ENCODE measurements at places on chromosomes 12 and 14.

DNA sequence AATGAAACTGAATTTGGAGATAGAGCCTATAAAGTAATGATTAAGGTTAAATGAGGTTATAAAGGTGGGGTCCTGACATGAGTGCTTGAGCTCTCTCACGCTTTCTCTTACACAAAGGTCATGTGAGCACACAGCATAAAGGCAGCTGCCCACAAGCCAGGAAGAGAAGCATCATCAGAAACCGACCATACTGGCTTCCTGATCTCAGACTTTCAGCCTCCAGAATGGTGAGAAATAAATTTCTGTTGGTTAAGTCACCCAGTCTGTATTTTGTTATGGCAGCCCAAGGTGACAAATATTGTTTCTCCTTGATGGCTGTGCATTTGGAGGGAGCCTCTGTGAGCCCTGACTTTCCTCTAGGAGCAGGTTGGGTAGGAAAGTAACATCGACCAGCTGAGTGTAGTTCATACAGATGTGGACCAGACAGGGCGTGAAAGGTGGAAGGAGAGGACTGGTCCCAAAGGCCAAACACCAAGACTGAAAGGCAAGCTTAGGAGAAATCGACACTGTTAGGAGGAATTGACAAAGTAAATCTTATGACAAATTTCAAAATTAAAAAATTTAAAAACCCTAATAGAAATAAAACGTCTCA, 97.6 kb upstream of the SLC38A2 start:
- no peak for DNase-seq

GRCh38 chr12:121264951-121265515, 31.5 kb downstream of the CAMKK2 start:
- DNase-seq = no peak

- DNase-seq = no peak
These were observed 1.3 kb downstream of the RITA1 start for GRCh38 chr12:113186666-113187325.

DNA sequence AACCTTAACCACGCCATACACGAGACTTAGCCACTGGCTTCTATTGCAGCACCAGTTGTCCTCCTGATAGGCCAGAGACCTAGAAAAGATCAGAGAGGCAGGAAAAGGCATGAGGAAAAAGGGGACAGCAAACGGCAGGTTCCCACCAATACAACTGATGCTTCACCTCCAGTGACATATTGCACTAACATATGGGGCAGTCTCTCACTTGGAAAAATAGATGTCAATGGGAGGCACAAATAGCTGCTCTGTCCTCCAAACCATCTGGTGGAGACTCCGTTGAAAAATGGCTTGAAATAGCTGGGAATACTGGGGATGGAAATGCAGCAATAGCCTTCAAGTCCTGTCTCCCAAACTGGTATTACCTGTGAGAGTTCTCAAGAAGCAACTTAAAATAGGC, 20.3 kb downstream of the SLC8A3 start:
- DNase-seq = no peak

DNA sequence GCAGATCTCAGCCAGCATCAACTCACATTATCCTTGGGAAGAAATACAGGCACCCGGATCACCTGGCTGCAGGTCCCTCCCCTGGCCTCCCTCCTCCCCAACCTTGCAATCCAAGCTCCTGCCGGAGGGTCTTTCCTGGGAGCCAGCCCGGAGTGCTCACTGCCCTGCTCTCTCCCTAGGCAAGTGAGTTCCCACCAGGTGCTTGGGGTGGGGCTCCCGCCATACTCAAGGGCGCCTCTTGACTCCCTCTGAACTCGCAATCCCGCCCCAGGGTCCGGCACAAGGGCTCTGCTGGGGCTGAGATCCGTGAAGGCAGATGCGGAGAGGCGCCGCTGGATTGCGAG, 1.2 kb upstream of the CEP170B start:
- no peak for DNase-seq

DNA sequence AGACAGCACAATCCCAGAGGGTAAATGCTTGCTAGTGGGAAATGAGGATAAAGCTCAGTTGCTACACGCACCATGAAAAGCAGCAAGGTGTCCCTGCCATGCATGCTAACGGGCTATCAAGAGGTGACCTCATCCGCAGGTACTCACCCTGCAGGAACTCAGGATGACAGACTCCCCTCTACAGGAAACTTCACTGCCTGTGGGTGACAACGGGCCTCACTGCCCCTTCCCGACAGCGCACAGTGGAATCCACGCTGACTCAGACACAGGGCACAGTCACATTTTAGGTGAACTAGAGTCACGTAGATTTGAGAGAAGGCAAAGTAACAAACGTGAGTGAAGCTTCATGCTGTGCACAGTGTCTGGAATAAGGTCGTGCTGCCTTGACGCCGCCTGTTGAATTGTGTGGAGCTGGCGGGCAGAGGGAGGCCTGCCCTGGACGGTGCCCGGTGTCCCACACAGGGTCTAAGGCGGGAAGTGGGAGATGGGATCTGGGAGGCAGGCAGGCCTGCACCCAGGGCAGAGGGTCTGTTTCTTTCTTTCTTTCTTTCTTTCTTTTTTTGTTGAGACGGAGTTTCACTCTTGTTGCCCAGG, 331.8 kb downstream of the TMEM132D start:
- DNase-seq = no peak

DNA sequence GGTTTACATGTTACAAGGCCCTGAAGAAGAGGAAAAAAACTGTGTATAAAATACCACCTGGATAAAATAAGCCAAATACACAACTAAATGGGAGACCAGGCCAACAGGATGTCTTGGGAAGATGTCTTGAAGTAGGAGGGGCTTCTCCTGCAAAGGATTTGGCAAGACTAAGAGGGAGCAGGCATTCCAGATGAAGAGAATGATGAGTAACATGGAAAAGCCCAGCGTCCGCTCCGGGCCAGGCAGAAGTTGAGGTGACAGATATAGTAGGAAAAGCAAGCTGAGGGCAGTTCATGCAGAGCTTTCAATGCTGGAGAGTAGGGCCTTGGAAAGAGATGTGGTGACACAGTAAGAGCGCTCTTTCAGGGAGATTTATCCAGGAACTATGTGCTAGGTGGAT, 16.1 kb upstream of the EIF4B start:
- no peak for DNase-seq

DNA sequence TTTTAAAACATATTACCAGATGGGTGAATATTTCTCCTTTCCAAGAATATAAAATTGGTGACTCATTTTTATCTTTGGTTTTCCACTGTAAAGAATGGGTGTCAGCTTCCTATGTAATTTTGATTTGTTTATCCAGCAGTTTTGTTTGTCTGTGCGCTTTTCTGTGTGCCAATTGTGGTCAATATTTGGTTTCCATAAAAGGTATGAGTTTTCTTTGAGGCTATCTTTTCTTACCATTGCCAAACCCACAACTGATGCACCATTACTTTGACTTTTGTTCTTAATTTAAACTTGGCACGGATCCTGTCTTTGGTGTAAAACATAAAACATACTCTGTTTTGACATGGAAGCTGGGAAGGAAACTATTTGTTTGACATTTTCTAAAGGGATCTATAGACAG, 78.8 kb upstream of the NAV3 start:
- DNase-seq = no peak

GRCh38 chr14:77556946-77557345, 58.3 kb upstream of the ISM2 start:
- DNase-seq = no peak

DNA sequence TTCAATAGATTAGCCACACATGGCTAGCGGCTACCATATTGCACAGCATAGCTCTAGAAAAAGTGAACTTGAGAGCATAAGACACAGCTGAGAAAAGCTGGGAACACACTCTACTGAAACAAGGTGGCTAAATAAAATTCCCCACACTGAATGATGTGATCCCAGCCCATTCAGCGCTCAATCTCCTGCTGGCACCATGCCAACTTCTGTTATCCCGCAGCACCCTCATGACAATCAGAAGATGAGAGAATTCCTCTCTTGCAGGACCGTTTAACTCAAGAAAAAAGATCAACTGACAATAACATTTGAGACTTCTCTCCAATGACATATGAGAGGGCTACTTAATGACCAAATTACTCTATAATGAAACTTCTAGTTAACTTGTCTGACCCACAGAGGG, 115.4 kb downstream of the ADAMTS20 start:
- no peak for DNase-seq

DNA sequence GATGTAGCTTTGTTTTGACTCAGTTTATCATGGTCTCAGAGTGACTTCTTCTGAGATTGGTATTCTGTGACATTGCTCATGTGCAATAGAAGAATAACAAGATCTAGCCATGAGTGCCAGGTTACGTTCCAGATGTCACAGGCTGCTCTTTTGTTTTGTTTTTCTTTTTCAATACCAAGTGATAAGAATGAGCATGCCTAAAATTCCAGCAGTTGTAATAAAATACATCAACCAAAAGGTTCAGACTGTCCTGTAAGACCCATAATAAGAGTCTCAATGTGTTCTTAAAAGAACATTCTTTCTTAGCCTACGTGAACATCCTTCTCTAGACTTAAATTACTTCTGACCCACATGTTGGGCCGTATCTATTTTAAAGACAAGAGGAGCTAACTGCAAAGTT, 669.2 kb downstream of the DIO2 start:
- no peak for DNase-seq

DNA sequence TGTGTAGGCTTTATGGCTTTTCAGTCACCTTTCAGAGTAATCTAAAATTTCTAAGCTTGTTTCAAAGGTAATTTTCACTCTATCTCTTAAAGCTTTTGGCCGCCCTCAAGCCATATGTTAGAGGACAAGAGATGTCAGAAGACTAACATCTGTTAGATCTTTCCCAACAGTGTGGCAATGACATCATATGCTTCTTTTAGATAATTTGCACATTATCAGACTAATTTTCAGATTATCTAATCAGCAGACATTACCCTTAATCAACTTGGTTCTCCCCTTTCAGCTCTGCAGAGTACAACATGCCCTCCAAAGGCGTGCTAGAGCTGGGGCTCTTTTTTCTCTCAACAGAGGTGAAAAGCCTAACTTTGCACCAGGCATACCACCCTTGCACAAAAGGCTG, 207.1 kb downstream of the DPF3 start:
- DNase-seq = no peak

- no peak for DNase-seq
These were observed 84.5 kb downstream of the GPR65 start for GRCh38 chr14:88089445-88089844.

DNA sequence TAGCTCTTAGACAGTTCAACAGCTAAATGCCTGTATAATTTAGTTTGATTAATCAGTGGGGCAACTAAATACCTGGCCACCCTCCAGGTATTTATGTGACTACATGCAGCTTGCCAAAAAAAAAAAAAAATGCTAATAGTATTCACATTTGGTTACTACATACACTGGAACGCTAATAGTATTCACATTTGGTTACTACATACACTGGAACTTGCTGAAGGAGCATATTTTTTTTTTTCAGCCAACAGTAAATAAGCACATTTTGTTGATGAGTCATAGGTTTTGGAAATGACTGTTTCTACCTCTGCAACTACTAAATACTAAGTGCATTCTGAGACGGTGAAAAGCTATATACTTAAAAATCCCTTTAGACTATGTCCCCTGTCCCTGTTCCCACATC, 1172.3 kb downstream of the LRFN5 start:
- DNase-seq = no peak

- no peak for DNase-seq
These were observed 21.3 kb upstream of the HSP90B1 start for GRCh38 chr12:103908877-103909276.

DNA sequence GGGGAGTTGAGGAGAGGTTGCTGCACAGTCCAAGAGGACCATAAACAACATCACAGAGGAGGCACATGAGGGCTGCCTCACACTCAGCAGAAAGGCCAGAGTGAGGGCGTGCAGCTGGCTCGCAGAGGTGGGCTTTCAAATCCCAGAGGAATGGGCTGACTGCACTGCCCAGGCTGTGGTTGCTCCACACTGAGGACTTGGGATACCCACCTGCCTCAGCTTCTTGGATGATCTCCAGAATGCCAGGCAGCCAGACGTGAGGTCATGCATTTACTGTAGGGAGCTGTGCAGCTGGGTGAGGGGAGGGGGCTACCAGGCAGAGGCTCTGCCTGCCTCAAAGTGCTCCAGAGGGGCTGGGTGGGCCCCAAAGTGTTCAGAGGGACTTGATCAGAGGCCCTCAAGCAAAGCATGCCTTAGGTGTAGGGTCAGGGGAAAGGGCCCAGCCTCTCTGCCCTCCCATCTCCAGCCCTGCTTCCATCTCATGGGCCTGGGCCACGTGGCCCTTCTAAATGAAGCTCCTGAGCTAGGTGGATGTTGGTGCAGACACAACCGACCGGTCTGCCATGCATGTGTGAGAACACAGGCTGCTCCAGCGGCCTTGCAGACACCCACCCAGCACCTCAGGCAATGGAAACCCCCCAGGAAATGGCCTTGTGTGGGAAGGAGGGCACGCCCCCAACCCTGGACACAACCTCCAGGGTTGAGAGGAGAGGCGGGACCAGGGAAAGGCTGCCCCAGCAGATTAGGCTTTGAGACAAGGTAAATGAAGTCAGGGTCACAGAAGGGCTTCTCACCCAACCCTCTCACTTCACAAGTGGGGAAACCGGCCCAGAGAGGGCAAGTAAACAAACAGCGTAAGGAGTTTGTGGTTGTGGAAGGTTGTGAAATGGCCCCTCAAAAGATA, 90.8 kb downstream of the NTF3 start:
- no peak for DNase-seq

- no peak for DNase-seq
These were observed 1492.4 kb downstream of the AACS start for GRCh38 chr12:126557659-126558058.

DNA sequence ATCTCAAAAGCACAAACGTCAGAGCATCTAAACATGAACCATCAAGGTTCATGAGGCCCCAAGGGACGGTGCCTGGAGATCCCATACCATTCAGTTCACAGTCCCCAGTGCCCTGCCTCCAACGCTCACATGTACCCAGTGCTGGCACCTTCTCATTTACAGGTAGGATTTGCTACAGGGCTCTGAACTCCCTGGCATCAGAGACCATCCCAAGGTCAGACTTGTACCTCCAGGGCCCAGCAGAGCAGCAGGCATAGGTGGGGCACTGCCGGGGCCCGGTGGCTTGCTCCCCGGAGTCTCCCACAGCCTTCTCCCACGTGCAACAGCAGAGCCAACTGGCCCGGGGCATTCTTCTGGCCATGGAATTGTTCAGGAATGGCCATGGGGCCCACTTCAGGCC, 114.8 kb downstream of the BCL11B start:
- DNase-seq = no peak

DNA sequence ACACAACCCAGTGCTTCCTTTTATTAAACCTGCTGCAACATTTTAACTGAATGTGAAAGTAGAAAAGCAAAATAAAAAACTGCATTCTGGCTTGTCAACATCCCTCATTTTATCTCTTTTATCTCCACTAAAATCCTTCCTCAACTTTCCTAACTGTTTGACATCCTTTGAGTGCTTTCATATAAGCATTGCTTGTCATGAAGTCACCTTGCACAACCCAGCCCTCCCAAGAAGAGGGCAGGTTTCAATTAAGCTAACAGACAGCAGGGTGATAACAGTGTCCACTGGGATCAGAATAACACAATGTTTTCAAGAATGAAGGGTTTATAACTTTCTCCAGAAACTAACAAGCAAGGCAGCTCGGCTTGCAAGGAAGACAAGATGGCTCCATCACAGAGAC, 16.3 kb upstream of the TSPAN8 start:
- no peak for DNase-seq

- no peak for DNase-seq
These were observed 31.5 kb downstream of the SLC6A12 start for GRCh38 chr12:182381-182892.
